Tibial artery (tissue), 4 donors: ENCODE measurements at places on chromosomes 4 and X.

DNA sequence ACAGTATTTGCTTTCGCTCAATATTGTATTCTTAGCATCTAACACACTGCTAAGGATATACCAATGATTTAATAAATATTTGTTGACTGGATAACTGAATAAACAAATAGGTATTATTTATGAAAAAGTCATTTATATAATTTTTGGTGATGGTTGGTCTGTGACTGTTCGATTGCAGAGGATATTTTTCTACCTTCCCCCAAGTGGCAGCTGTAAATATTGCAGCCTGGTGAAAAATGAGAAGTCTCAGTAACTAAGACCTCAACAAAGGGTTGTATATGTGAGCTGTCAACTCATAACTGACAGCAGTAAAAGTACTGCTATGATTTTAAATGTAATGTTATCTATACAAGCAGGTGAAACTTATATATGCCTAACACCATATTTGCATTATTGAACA, 36.0 kb downstream of the HTR2C start:
- no peak for DNase-seq

GRCh38 chr4:173264245-173264644, 69.9 kb downstream of the HMGB2 start:
- DNase-seq: no peak

GRCh38 chr4:46999566-46999965, 6.2 kb upstream of the GABRA4 start:
- no peak for DNase-seq

- DNase-seq: no peak
Observed at GRCh38 chr4:158033416-158034120, 139.3 kb downstream of the GASK1B start.

- peak; percentile 37 for DNase-seq
Observed at GRCh38 chr4:37648084-37648817, 37.9 kb downstream of the RELL1 start.

GRCh38 chrX:129650183-129650689, 4.5 kb downstream of the APLN start:
- no peak for DNase-seq

DNA sequence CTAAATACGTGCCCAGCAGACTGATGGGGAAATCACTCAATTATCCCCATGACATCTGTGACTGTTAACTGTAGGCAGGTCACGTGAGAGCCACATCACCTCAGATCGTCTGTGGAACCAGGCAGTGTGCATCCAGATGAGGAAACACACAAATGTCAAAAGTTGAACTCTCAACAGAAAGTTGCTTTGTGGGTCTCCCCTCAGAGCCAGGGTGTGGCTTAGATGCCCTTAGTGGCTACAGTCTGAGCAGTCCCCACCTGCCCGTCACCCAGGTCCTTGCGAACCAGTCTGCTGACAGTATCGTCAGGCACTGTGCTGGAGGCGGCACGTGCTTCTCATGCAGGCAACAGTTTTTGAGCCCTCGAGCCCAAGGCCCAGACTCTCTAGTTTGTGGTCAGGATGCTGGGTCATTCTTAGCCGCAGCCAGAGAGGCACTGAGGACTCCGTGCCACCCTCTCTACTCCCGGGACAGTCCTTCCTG, 10.8 kb downstream of the TMEM187 start:
- no peak for DNase-seq

DNA sequence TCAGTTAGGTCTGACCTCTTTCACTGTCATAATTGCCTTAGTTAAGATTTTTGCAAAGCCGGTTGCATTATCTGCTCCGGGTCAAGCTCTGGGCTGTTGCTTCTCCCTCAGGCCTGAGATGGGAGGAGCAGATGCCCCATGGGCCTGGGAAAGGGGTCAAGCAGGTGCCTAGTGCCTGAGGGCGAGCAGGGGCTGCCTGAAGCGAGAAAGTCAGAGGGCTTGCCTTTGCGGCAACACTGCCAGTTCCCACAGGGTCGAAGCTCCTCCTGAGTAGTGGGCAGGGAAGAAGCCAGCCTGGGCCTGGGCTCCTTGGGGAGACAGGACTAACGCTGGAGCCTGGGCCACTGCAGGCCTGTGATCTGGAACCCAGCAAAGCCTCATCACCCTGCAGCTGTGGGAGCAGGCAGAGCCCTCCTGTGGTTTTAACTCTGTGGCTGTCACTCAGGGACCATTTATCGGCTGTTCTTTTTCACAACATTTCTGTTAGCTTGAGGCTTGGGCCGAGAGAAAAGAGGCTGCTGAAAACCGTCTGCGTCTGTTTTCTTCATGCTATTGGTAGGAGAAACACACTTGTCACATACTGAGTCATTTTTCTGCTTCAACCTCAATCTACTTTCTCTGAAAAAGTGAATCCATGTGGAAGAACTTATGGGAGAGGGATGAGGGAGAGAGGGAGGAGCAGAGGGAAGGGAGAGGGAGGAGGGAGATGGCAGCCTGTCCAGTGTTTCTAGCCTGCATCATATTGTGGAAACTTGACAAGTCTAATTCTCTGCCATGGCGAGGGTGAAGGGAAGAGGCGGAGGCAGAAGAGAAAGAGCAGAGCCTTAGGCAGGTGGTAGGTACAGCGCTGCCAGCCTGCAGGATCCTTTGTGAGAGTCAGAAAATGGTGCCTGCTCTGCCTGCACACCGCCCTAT, 68.4 kb downstream of the RHOH start:
- DNase-seq: no peak

- no peak for DNase-seq
Observed at GRCh38 chr4:88223516-88223915, 60.8 kb downstream of the PPM1K start.

DNA sequence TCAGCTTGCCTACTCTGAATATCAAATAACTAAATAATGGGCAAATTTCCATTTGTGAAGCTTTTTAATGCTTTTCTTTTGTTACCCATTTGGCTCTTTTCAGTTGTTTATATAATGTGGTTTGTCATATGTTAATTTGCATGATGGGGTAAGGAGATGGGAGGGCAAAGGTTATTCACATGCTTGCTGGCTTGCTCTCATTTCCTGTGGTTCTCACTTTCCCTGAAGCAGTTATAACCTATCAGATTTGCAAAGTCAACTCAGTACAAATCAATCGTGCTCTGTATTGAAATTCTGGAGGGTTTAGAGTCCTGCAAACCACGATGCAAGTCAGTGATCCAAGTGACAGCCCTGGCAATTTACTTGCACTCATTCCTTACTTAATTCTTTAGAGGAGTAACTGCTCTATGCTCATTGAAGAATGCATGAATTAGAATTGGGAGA, 711.2 kb downstream of the ADGRL3 start:
- DNase-seq: no peak

DNA sequence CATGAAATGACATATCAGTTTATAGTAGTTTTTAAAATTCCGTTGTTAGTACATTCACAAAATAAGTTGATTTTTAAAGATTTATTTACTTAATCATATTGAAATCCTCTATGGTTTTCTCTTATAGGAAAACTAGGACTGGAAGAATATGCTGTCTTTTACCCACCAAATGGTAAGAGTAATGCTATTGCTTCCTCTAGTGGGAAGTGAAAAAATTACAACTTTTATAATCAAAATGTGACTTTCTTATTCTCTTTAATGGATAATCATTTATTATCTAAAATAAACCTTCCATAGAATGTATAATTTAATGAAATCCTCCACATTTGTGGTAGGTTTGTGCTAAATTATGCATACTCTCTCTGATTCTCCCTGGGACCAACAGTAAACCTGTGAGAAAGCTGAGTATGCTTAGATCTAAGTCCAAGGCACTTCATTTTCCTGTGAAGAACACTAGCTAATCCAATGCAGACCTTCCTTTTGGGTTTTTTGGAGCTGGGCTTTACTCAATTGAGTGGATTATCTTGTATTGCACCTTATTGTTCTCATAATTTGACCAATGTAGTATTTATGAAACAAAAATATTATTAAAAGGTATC, 136.2 kb downstream of the TBC1D19 start:
- DNase-seq: no peak

DNA sequence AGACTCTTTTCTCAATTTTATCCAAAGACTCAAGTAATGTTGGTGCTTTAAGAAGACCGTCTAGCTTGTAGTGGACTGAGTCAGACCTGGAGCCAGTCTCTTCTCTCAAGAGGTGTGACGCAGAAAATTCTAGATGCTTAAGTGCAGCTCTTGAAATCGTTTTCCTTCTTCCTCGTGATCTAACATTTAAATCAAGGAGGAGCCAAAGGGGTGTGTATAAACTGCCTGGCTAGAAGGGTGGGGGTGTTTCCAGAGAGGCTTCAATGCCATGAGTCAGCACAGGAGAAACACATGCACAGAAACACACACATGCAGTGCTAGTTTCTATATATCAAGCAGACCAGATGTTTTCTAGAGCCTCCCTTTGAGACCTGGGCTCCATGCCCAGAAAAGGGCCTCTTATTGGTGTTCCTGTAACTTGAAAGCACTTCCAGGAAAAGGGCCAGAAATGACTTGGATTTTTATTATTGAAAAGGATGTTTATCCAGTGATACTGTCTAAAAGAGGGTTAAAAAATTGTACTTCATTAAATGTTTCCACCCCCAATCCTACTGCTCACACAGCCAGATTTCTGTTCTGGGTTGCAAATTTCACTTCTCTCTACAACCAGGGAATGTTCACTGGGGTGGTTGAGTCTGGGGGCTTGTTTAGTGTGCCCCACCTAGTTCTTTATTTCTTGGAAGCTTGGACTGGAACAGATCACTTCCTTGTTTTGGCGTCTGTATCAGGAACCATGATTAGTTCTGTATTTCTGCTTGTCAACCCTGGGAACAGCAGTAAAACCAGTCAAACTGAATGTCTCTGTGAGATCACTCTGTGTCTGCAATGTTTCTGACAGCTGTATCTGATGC, at the start of gene CLIC2:
TSS of gene CLIC2 (minus strand) at position 129 of the 851 bp plus-strand sequence. CDS start 187 bp downstream, outside the sequence.
- no peak for DNase-seq

DNA sequence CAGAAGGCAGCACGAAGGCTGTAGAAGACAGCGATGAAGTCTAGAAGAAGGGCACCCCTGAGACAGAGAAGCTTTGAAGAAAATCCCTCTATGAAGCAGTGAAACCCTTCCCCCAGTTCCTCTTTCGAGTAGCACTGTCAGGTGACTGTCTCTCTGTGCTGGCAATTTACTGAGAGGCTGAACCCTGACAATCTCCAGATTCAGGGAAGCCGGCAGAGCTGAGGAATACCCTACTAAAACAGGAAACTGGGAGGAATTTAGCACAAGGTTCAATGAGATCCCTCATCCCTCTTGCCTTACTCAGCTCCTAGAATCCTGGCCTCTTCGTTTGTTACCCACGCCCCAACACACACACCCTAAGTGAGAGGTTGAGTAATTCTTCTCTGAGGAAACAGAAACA, 239.7 kb upstream of the NOCT start:
- no peak for DNase-seq

DNA sequence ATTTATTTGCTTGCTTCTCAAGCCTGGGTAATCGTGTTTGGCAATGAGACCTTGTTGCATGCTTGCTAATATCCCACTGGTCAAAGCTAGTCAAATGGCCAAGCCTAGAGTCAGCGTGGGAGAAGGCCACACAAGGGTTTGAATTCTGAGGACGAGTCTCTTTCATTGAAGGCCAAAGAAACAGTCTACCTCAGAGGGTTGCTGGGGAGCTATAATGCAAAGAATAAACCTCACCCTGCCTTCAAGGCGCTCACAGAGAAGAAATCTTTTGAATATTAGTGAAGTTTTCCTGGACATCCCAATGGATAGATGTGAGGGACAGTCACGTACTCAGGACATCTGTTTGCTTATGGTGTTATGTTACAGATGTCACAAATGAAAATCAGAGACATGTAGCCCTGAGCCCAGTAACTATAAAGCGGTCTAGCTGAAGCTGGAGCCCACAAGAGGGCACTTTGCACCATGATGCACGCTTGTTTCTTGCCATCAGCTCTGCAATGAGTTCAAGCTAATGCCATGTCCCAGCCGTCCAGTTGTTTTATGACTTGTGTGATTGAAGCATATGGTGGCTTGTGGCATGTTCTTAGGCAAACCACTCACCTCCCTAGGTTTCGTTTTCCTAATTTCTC, 1.1 kb upstream of the TLR3 start:
- peak; percentile 54 for DNase-seq

DNA sequence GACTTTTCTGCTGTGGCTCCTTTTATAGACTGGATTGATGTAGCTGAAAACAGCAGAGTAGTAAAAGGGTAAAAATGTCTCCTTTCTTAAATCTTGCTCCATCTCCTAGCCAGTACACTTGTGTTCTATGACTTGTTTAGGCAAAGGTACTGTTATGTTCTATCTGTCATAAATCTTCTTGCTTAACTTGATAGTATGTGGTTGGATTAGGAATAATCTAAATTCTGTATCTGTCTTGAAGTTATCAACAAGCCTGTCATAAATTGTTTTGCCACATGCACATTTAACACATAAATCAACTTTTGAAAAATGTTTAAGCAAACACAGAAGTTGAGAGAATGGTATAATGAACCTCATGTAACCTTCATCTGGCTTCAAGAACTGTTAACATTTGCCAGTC, 157.0 kb downstream of the FRAS1 start:
- DNase-seq: no peak

DNA sequence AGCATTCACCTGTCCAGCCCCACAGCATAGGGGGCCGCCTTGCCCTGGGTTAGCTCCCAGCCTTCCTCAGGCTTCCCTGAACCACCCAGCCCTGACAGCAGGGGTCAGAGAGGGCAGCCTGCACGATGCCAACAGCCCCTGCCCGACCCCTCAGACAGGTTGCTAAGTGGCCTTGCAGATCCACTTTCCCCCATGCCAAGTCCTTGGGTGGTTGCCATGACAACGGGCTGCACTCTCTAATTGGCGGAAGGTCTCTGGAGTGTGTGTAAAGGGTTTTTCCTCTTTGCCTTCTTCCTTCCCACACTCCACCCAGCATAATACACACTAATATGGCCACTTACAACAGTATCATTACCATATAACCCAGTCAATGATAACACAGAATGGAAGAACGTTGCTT, 99.6 kb upstream of the AFAP1 start:
- no peak for DNase-seq

DNA sequence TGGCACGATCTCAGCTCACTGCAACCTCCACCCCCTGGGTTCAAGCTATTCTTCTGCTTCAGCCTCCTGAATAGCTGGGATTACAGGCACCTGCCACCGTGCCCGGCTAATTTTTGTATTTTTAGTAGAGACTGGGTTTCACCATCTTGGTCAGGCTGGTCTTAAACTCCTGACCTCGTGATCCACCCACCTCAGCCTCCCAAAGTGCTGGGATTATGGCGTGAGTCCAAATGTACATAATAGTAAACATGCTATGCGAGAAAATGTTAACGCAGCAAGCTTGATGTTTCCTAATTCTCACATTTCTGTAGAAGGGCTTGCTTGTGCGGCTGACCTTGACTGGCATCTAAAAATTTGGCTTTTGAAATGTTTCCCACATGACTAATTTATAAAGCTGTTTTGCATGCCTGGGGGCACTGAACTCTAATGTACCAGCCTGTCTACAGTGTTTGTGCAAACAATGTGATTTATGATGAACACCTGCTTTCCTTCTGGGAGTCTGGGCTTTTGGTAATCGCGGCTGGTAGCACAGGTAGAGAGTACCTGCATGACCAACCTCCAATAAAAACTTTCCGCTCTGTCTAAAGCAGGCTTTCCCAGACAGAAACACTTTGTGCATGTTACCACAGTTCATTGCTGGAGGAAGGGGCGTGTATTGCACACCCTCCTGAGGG, 216.8 kb downstream of the IL15 start:
- DNase-seq: no peak
